Esophagus muscularis mucosa (tissue), 4 donors: ENCODE measurements at places on chromosomes 3 and 15. TPM values are rescaled to one million over a fixed set of nuclear protein-coding genes. Genes with fewer than 3 reads are reported as not detected.

Gene GPR27
- 2.5 TPM for total RNA-seq

DNA sequence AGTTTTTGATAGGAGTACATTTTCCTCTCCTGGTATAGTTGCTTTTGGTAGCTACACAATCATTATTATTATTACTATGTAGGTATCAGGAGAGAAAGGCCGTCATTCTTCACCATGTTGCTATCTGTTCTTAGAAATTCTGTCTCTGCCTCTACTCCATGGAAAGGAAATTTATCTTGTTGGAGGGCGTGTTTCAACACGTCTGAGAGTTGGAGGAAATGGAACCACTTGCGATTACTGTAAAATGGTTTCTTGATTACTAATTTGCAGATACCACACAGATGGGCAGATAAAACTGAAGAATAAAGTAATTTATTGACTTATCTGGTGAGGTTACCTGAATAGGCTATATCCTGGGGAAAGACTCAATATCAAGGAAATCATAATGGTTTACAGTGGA, 488.4 kb downstream of the NR2F2 start:
- H3K27me3 ChIP-seq = no peaks in the 10 kb centered on the region
- DNase-seq = no peak

GRCh38 chr3:14228681-14229470, 50.3 kb downstream of the LSM3 start:
- H3K27ac ChIP-seq = no peak overlapping the region
- no peaks in the 10 kb centered on the region for H3K27me3 ChIP-seq
- no peaks in the 10 kb centered on the region for H3K36me3 ChIP-seq
- H3K4me1 ChIP-seq = no peaks in the 10 kb centered on the region
- no peak for DNase-seq
- H3K4me3 ChIP-seq = no peak overlapping the region

DNA sequence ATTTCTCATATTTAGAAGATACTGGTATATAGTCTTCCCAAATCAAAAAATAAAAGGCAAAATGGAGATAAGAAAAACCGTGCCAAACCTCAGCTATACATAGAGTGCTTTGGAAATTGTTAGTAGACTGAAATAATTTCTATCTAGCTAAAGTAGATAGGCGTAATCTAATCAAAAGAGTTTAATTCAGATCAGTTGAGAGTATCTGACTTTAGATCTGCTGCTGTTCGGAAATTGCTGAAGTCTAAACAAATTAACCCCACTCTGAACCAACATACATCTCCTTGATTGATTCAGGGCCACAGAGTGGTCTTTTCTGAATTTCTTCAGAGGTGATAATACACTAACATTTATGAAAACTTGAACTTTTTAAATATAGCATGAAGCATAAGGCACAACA, 40.1 kb downstream of the MAP3K13 start:
- no peak overlapping the region for H3K4me3 ChIP-seq
- H3K27ac ChIP-seq = no peak overlapping the region
- no peaks in the 10 kb centered on the region for H3K36me3 ChIP-seq
- peaks cover 18% of the 10 kb centered on the region for H3K4me1 ChIP-seq

DNA sequence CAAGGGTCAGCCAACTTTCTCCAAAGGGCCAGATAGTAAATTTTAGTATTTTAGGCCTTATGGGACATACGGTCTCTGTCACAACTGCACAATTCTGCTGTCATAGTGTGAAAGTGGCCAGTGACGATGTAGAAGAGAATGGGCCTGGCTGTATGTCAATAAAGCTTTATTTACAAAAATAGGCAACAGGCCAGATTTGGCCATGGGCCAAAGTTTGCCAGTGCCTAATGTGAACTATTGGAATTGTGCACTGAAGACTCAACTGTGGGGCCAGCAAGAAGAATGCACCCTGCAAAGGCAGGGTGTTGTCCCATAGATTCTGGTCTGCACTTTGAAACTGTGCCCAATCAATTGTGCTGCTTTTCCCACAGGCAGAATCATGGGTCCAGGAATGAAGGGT, 69.4 kb upstream of the PRR23E start:
- H3K27me3 ChIP-seq = peaks cover 14% of the 10 kb centered on the region
- H3K4me1 ChIP-seq = no peaks in the 10 kb centered on the region
- no peaks in the 10 kb centered on the region for H3K36me3 ChIP-seq
- no peak for DNase-seq

DNA sequence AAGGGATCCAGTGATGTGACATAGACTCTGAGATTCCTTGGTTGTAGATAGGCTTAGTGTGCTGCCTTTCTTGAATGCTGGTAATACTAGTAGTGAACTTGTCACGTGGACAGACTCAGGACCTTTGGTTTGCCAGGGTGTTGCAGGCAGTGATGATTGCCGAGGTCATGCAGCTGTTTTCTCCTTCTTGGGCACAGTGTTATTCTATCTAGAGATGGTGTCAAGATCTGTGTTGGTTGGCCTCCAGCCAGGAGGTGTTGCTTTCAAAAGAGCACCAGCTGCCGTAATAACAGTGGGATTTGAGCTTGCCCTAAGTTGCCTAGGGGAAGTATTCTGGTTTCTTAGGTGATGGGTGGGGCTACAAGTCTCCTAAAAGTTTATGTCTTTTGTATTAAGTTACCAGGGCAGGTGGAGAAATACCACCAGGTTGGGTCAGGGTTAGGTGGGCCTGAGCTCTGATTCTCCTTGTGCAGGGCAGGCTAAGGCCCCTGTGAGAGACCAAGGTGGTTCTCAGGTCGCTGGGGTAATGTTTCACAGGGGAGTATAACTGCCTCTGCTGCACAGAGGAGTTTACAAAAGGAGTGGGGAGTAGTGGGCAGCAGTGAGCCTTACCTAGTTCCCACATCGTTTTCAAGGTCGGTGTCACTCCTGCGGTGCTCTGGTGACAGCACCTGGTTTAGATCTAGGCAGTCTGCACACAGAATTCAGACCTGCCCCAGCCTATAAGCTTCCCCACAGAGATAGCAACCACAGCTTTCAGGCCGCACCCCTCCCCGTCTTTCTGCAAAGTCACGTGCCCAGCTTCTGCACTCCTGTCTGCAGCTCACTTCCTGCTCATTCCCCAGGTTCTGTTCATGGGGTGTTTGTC, 350.3 kb downstream of the DOCK3 start:
- no peak overlapping the region for H3K27ac ChIP-seq
- no peaks in the 10 kb centered on the region for H3K36me3 ChIP-seq
- no peak overlapping the region for H3K4me3 ChIP-seq
- no peaks in the 10 kb centered on the region for H3K27me3 ChIP-seq

DNA sequence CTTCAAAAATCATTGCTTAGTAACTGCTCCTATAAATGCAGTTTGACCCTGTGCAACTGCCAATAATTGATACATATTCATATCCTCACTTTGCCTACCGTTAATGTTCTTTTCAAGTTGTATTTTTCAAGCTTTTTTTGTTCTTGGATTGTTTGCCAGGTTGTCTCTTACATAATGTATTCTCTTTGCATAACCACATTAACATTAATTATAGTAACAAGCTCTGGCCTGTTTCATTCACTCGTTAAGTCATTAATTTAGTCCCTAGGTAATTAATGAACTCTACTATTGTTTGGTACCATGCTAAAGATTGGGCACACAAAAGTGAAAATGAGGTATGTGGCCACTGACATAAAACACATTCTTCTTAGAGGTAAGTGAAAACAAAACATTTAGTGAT, 1338.8 kb downstream of the NSUN3 start:
- DNase-seq = no peak
- no peaks in the 10 kb centered on the region for H3K36me3 ChIP-seq
- no peak overlapping the region for H3K27ac ChIP-seq
- no peaks in the 10 kb centered on the region for H3K27me3 ChIP-seq
- H3K4me1 ChIP-seq = no peaks in the 10 kb centered on the region

DNA sequence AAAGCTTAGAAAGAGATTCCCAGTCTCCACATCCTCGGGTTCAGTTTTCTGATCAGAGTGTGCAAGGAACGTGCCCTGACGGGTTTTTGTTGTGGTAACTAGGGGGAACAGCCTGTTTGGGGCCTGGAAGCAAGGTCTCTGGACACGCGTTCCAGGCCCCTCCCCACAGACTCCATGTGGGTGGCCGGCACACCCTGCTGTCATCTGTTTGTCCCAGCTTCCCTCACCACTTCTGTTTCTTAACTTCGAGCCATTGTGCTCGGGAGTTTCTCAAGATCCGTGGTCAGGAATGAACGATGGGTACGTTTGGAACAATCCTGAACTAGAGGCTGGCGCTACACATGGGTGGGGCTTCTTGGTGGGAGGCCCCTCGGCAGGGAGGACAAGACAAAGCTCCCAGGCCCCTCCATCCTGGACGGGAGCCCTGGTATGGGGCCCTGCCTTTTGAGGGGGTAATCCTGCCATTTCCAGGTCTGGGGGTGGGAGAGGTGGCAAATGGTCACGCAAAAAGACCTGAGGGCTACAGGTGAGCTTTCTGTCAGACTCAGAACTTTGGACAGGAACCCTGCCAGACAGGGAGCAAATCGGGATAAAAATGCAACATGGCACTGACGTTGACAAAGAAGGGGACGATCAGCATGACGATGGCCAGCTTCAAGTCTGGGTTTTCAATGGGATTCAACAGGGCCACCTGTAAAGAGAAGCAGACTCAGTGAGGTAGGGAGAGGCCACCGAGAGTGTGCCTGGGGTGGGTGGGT, 8.5 kb upstream of the MUSTN1 start:
- peak overlapping the region; percentile 83 for H3K27ac ChIP-seq
- H3K36me3 ChIP-seq = peaks cover 49% of the 10 kb centered on the region
- no peak overlapping the region for H3K4me3 ChIP-seq

- no peaks in the 10 kb centered on the region for H3K4me1 ChIP-seq
- H3K27me3 ChIP-seq = no peaks in the 10 kb centered on the region
- no peak overlapping the region for H3K27ac ChIP-seq
- no peak for DNase-seq
Observed at GRCh38 chr15:93331545-93332167, 242.6 kb upstream of the RGMA start.

DNA sequence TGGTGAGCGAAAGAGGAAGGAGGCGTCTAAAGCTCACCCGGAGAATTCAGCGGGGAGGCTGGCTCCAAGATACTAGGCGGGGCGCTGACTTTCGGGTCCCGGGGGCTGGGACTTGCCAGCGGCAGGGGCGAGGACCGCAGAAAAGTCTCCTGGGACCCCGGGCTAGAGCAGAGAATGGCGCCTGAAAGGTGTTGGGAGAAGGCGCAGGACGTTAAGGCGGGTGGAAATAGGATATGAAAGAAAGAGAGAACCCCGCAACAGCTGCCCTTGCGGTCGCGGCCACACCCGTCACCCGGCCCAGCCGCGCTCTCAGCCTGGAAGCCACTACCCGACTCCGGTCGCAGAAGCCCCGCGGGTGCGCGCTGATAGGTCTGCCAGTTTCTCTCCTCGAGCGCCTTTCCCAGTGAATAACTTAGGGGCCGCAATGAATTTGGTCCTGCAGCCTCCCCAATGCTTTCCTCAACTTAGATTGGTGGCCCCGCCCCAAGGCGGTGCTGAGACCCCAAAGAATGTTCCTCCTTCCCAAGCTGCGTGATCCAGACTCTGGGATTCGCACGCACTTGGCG, 604 bp downstream of the LTK start:
- peaks cover 35% of the 10 kb centered on the region for H3K27me3 ChIP-seq
- H3K36me3 ChIP-seq = no peaks in the 10 kb centered on the region
- DNase-seq = no peak
- H3K4me3 ChIP-seq = peak overlapping the region; percentile 42
- H3K27ac ChIP-seq = no peak overlapping the region

GRCh38 chr3:168061332-168061996, 34.3 kb downstream of the GOLIM4 start:
- no peak overlapping the region for H3K27ac ChIP-seq
- no peaks in the 10 kb centered on the region for H3K27me3 ChIP-seq
- no peak for DNase-seq
- H3K4me3 ChIP-seq = no peak overlapping the region

DNA sequence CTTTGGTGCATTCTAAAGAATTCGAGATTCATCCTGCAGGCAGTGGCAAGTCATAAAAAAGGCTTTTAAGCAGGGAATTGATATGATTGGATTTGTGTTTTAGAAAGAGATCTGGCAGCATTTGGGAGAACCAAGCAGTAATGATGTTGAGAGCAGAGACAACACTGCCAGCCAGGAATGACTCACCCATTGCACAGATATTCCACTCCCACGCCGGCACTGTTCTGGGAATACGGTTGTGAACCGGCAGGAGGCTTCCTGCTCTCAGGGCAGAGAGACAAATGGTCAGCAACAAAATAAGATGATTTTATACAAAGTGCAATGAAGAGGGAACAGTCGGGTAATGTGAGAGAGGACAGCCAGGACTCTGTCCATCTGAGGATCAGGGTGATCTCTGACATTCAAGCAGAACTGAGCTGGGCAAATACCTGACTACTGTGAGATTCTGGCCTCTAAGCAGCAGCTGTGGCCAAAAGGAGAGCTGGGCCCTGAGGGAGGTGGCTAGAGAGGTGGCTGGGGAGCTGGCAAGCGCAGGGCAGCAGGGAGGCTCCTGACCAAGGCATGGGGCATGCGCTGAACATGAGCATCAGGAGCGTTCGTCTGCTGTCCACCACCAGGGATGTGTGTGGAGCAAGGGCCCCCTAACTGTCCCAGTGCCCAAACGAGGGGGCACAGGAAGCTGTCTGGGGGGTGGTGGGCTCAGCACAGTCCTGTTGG, 56.1 kb upstream of the PLXNA1 start:
- no peaks in the 10 kb centered on the region for H3K27me3 ChIP-seq
- peak overlapping the region; percentile 57 for H3K27ac ChIP-seq
- DNase-seq = no peak
- H3K4me3 ChIP-seq = no peak overlapping the region
- H3K36me3 ChIP-seq = no peaks in the 10 kb centered on the region

DNA sequence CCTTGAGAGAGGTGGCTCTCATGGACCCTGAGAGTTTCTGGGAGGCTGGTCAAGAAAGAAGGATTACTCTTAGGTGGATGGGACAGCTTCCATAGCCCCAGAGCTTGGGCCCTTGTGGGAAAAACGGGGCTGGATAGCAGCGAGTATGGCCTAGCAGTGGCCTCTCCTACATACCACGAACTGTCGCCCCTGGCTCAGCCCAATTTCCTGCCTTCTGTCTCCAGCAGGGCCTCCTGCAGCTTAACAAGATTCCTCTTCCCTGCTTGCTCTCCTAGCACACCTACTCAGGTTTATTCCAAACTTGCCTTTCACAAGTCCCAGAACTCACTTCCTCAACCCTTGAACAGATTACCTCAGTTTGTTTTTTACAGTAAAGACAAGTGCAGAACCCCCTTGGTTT, 139.7 kb upstream of the TPM1 start:
- H3K27me3 ChIP-seq = no peaks in the 10 kb centered on the region
- H3K36me3 ChIP-seq = no peaks in the 10 kb centered on the region
- DNase-seq = no peak
